GM23248 (cell line): ENCODE measurements at places on chromosomes 5 and 9.

DNA sequence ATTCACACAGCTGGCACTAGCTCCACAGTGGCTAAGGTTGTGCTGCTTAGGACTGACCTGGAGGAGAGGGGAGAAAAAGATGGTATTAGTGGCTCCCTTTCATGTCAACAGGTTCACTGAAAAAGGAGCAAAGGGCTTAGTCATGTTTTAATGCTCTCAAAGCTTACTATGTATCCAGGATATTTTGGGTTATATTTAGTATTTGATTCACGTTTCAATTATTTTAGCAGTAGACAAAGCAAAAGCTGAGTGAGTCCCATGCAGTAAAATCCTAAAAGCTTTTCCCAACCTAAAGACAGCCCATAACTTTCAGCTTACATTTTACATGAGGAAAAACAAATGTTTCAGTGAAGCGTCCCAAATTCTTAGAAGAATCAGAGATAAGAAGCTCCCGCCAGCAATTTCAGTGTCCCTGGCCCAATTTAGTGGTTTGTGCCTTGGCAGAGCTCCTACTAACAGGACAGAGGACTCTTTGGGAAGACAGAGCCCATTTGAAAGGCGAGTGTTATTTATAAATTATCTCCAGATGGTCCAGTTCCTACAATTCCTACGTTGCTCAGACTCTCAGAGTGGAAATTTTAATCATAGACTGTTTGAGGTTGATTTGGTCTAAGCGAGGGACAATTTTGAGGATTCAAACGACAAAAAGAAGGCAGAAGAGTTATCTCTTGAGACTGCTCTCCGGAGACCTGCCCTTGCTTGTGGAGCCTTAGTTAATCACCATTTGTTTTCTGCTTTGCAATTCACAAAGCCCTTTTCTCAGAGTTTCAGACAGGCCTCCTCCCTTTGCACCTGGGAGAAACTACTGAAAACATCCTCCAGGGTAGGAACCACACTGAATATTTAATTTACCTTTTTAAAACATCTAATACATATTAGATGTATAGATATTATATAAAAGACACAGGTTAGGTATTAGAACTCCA lies 225.0 kb upstream of the ANKRD55 start:
- DNase-seq: peak; percentile 84

GRCh38 chr9:14183001-14183400 lies 130.9 kb downstream of the NFIB start:
- DNase-seq: no peak

DNA sequence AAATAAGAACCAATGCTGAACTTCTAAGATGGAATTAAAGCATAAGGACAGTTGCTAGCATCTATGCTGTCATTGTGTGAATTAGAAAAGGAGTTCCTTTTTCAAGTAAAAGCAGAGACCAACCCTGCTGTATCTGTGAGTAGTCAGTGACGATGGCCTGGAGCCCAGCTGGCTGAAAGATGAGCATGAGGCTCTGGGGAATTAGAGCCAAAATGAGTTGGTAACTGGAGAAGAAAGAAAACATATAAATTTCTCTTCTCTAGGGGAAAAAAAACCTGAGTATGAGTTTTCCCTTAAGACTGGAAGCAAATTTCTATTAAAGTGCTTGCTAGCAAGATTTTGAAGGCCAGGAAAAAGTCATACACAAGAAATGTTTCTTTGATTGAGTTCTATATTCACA lies 1.6 kb upstream of the SPZ1 start:
- peak; percentile 79 for DNase-seq

DNA sequence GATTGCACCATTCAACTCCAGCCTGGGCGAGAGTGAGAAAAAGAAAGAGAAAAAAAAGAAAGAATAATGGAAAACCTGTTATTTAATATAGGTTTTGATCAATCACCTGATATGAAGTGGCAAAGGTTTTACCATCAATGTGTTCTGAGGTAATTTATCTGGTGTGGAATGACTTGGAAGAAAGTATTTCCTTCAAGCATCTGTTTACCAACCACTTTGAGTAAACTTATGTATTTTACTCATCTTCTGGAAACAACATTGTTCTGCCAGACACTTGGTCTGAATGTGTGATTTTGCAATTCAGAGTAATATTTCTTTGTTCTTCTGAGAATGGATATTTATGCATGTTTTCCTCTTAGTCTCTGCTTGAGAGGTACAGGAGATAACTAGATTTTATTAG lies 24.3 kb downstream of the KIF2A start:
- peak; percentile 8 for DNase-seq

DNA sequence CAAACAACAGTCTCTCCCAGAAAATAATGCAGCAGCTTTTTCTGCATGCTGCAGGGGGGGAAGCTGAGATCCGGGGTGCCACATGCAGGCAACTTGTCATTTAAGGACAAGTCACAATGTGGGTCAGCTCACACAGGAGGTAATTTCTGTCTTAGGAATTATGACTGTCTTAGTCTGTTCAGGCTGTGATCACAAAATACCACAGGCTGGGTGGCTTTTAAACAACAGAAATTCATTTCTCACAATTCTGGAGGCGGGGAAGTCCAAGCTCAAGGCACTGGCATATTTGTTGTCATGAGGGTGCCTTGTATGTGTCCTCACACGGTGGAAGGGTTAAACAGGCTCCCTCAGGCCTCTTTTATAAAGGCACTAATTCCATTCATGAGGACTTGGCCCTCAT lies 127.7 kb downstream of the DIRAS2 start:
- DNase-seq: no peak

DNA sequence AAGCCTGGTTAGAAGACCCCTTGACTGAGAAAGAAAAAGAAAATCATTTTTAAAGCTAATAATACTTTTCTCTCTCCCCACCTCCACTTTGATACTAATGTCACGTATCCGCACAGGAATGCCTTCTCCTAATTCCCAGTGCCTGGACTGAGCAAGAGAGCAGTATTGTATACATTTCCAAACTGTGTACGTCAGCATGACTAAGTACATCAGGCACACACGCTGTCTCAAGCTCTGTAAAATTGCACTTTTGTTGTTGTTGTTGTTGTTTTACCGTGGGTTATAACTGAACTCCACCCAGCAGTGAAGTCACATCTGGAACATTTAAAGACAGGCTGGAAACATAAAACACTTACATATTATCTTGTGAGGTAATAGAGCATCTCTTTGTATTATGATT lies 407.6 kb downstream of the DNAH5 start:
- DNase-seq: peak; percentile 14

GRCh38 chr9:33202552-33203201 lies 35.5 kb upstream of the B4GALT1 start:
- peak; percentile 47 for DNase-seq

DNA sequence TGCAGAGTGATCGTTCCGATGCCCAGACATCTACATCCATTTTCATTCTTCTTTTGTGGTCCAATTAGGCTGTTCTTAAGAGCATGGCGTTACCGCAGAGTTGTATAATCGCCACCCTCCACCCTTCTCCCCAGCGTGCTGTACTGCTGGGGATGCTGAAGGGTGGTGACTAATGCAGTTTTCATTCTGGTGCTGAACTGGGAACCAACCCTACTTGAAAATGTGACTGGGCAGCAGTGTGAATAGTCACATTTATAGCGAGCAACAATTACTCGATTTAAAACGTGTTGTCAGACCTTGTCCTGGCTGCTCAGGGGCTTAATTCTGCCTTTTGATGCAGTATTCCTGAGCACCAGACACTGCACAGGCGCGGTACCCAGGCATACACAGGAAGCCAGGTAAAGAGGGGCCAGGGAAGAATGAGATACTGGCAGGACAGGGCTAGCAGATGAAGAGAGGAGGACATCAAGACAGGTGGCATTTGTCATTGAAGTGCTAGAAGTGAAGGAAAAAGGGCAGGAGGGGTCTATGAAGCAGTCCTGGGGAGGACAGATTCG lies 719 bp upstream of the ISCA1 start:
- peak; percentile 94 for DNase-seq

DNA sequence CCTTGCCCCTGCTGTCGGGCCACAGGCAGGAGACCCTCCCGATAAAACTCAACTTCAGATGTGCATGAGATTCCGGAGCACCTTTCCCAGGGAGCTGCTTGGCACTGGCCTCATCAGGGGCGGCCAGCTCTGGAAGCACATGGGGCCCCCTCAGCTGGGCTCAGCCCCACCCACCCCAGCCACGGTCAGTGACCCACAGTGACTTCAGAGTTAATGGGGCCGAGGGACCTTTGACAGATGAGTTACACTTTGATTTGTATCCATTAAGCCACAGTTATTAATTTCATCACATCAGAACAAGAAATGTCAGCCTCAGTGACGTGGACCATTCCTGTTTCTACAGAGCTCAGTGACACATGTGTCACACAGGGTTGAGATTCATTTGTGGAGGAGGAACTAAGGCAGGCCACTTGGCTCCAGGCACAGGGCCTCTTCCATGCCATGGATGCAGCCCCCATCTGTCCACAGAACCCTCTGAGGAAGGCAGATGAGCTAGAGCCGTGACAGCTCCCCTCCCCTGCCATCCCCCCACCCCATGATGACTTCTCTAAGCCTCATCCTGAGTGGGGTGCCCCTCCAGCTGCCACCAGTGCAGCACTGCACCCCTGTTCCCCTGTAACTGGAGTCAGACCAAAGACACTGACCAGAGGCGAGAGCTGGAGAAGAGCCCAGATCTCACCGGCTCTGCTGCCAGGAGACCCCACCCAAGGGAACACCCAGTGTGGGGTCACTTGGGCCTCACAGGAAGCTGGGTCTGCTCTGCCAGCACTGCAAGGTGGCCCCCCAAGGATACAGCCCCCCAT lies 69.4 kb upstream of the ADAMTS2 start:
- DNase-seq: no peak

DNA sequence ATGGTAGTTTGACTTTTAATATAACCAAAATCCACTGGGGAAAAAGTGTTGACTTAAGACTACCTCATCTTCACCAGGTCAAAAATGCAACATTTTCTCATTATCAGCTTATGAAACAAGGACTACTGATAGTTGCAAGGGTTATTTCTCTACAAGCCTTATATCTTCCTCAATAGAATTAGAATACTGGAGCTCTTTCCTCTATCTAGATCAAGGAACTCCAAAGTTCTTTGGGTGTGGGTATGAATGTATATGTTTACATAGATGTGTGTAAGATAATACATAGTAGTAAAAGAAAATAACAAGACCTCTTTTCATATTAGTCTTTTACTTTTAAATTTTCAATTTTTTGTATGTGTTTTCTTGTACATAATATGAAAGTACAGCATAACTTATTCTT lies 244.5 kb downstream of the MLLT3 start:
- DNase-seq: no peak

DNA sequence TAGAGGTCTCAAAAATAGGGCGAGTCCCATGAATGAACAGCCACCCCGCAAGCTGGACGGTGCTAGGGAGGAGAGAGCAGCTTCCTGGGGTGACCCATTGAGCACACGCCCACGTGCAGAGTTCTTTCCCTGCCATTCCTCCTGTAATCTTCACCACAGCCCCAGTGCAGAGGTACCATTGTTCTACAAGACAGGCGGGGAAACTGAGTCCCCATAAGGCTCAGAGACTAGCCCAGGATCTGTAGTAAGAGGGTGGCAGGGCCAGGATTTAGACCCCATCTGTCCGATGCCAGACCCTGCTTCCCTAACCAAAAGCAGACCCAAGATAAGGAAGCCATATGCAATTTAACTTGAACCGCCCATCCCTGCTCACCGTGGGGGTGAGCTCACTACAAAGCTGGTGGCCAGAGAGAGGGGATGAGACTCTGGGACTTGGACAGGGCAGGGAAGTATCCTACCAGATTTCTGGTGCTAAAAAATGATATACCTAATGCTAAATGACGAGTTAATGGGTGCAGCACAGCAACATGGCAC lies 36.7 kb upstream of the ORM1 start:
- no peak for DNase-seq

DNA sequence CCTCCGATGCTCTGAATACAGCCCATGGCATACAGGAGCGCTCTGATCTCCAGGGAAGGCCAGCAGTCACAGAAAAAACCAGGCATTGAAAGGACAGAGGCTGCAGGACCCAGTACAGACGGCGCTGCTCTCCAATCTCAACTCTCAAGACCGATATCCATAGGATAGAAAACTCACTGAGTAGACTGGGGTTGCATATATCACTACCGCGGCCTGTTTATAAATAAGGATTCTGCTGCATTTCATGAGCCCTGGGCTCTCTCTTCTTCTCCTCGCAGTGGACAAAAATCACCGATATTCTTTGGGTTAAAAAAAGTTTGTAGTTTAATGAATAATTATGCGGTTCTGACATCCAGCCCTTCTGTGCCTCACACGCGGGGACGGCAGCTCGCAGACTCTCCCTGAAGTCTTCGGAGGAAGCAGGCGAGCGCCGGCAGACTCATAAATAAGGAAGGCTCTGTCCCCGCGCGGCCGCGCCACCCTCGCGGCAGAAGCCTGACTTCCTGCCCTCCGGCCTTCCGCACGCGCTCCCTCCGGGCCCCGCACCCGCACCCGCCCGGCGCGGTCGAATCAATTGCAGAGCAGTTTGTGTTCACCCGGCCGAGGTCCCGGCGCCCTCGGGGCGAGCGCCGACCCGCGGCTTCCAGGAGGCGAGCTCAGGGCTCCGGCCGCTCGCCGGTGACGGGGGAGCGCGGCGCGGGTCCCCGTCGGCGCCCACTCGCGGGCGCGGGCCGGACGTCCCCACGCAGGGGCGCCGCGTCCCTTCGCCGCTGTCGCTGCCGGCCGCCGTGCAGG lies at the start of gene FAM78A:
Gene FAM78A, minus strand, starts transcription at position 417 of the 795 bp plus-strand sequence. Its CDS starts 331 bp downstream, at position 86.
- DNase-seq: peak; percentile 42

- DNase-seq: peak; percentile 38
Measured at GRCh38 chr9:38032266-38033110, 36.5 kb downstream of the SHB start.

DNA sequence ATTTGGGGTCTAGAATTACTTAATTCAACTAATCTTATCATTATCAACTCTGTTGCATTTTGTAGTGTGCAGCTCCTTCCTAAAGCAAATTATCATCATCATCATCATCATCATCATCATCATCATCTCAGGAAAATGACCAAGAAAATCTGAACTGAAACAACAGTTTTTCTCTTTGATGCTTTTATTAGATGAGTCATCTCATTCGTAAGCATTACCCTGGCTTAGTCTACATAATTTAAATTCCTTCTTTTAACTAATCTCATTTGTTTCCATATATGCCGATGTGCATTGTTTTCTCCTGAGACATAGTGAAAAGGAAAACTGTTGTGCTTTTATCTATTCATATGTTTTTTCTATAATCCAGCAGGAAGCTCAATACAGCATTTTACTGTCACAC lies 173.0 kb upstream of the PDE4D start:
- DNase-seq: peak; percentile 4

DNA sequence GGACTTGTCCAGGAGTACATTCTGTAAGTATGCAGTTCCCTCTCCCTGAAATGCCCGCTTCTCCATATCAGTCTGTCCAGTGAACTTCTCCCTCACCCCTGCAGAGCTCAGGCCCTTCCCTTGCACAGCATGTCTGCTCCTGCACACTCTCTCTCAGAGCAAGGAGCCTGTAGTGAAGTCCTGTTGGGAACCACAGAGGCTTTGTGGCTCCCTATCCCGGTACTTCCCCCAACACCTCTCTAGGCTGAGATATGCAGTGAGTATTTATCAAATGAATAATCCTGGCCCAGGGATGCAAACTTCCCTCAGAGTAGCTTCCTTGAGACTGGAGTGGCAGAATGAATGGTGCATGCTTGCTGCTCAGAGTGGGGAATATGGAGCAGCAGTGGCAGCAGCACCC lies 48.8 kb downstream of the POC5 start:
- no peak for DNase-seq
